ENCODE measurements at places on chromosomes 13 and 19.
A peak's percentile ranks its signal among the peaks of the same experiment; 100 is the strongest.

DNA sequence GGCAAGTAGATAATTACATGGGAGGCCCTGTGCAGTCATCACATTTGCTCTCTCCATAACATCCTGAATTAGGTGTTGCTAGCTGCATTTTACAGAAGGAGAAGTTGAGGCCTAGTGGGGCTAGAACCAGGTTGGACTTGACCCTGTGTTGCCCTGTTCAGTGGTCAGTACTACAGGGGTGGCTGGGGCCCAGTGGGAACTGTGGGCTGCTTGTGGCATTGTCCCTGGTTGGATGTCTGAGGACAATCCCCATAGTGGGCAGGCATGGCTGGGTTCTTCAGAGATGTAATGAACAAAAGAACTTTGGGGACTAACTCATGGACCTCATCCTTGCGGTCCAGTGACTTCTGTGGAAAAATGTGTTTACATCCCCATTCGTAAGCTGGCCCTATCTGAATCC lies 38.9 kb downstream of the MTUS2 start:
- DNase-seq: no peak

DNA sequence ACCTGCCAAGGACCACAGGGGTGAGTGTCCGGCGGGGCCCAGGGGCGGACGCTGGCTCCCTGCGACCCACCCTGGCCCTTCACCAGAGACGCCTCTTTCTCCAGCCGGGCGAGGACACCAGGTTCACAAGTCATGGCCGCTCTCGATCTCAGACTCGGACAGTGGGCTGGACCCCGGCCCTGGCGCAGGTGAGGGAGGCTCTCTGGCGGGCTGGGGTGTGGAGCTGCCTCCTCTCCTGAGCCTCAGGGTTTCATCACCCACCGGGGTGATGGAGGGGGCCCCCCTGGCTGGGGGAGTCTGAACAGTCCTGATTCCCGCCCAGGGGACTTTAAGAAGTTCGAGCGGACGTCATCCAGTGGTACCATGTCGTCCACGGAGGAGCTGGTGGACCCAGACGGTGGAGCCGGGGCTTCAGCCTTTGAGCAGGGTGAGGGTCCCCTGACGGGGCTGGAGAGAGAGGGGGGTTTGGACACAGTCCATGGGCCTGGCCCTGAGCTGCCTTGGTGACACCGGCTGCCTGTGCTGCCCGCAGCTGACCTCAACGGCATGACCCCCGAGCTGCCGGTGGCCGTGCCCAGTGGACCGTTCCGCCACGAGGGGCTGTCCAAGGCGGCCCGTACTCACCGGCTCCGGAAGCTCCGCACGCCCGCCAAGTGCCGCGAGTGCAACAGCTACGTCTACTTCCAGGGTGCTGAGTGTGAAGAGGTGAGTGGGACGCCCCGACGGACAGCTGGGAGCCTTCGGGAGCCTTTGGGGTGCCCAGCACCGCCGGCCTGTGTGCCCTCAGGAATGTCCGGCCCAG lies 13.6 kb downstream of the ARHGAP45 start:
- no peak for DNase-seq

DNA sequence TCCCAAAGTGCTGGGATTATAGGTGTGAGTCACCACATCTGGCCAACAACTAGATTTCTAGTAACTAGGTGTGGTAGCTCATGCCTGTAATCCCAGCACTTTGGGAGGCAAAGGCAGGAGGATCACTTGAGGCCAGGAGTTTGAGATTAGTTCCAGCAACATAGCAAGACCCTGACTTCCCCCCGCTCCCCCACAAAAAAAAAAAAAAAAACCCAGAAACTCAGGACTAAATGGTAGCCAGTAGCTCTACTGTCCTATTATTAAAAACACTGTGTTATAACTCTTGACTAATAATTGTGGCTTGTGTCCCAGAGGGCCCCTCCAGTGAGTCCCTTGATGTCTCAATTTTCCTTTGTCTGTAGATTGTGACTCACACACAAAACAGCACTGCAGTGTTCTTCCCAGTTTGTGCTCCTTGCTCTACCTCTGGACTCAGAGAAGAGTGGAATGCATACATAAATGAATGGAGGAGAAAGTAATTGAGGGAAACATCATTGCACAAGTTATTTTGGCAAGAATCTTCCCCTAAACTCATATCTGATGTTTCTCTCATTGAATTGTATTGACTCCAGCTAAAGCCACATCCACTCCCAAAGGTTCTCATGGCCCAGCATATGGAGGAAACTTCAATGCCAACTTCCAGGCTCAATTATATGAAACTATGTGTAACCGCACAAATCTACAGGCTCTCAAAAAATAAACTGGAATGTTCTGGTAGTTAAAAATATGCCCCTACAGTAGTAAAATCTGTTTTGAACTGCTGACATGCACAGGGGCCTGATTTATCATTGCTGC lies 8.8 kb downstream of the TPT1 start:
- peak; percentile 97 for DNase-seq

DNA sequence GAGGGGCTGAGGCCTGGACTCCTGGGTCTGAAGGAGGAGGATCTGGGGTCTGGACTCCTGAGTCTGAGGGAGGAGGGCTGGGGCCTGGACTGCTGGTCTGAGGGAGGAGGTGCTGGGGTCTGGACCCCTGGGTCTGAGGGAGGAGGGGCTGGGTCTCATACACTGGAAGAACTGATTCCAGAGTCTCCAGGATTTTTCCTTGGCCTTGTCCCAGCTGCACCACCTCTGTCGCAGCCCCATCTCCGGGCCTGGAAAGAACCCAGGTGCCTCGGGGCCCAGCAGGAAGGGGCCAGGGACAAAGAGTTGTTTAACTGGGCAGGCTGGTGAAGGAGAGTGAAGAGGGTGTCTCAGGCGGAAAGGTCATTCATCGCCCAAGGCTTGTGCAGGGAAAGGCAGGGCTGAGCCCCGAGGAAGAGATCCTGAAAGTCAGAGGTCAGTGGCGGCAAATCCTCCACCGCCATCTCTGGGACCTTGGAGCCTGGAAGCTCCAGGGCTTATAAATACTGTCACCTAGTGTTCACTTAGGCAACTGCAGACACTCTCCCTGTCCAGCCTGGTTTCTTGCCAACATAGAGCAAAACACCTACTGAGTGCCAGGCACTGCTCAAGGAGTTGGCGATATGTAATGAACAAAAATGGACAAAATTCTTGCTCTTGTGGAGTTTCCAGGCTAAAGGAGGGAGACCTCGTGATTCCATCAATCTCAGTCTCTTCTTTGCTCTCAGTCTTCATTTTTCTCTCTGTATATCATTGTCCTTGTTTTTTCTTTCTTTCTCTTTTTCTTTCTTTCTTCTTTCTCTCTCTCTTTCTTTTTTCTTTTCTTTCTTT lies 4.4 kb upstream of the KCNN4 start:
- DNase-seq: peak; percentile 71

DNA sequence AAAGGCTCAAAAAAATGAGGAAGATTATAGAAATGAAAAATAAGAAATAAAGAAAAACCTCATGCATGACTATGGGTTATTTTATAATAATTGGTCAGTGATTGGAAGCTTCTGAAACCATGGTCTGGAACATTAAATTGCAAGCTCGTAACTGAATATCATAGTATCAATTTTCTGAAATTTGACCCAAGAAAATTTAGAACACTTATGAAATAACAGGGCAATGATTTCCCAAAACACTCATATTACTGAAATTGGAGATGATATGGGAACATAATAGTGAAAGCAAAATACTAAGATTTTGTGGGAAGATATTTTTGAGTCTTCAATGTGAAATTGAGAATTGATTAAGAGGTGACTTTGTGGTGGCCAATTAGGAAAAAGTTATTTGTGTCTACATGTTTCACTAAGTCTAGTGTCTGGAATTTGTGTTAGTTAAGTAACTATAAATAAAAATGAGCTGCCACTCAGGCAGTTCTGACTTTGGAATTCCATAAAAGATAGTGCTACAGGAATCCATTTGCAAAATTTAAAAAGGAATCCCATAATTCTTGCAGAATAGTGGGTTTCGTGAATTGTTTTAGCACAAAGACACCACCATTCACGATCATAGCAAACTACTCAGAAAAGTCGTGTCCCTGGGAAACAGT lies 603.0 kb downstream of the LMO7 start:
- no peak for DNase-seq

- DNase-seq: no peak
Measured at GRCh38 chr13:51035978-51036377, 75.1 kb downstream of the C13orf42 start.

GRCh38 chr19:6048793-6049405 lies 61.4 kb downstream of the RFX2 start:
- DNase-seq: peak; percentile 78

DNA sequence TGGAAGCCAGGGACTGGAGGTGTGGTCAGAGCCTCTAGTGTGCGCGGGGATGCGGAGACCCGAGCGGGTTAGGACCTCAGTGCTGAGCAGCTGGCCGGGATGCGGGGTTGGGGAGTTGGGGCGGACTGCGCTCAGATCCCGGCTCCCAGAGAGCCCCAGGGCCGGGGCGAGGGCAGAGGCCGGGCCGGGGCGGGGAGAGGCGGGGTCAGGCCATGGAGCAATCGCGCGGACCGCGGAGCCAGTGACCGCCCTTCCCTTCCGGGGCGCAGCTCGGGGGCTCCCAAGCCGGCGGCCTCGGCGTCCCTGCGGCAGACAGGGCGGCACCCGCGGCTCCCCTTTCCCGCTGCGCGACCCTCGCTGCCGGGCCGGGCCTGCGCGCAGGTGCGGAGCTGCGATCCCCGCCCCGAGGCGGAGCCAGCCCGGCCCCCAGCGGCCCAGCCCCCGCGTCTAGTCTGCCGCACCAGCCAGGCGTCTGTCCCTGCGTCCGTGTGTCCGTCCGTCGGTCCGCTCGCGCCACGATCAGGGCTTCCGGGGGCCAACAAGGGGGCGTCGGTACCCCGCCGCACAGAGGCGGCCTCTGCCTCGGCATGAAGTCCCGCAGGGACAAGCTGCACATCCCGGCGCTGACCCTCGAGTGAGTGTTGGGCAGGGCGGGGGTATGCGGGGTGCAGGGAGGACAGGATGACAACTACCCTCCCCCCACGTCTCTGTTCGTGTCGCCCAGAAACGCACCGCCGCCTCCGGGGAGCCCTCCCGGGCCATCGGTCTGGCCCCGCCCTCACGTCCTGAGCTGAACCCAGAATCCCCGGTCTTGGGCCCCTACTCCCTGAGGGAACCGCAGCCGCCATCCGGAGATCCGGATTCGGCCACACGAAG lies 12.4 kb downstream of the MAST3 start:
- DNase-seq: no peak

GRCh38 chr13:32262165-32262564 lies 53.0 kb downstream of the ZAR1L start:
- no peak for DNase-seq

- DNase-seq: no peak
Measured at GRCh38 chr13:33202644-33203169, 82.8 kb downstream of the STARD13 start.

DNA sequence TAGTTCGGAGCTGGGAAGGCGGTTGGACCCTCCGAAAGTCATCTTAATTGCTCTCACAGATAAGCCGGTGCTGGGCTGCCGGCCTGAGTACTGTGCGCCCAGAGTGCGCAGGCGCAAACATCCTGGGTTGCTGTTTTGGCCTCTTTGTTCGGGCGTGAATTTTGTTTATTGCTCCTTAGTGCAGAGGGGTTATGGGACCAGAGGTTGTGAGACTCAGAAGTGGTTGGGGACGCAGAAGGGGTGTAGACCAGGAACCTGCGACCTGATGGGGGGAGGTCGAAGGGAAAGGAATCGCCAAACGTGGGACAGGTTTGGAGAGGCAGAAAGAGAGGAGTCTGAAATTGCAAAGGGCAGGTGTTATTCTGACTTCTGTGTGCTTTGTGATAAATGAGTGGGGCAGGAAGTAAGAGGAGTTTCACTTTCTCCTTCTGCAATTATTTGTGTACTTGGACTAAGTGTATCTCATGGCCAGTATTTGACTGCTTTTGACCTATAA lies 607 bp upstream of the ZNF566 start:
- DNase-seq: peak; percentile 95
